NAMALWA (cell line): ENCODE measurements at places on chromosomes 1 and 21.

DNA sequence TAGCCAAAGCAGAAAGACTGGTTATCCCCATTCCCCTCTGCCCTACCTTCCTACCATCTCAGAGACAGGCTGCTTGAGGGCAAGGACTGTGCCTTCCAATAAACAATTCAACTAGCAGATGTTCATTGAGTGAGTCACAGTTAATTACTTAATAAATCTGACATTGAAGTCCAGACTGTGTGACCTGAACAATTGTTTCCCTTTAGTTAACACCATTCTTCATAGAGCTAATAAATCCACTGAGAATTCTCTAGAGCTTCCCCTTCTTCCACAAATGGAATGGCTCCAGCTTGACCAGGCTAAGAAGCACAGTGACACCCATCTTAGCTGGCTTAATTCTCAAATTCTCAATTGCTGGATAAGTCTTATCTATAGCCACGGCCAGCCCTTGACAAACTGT, 61.9 kb upstream of the GJA5 start:
- DNase-seq, result no peak

- no peak for DNase-seq
Measured at GRCh38 chr1:91555821-91556531, 55.3 kb downstream of the CDC7 start.

GRCh38 chr21:45407629-45408247, 2.8 kb downstream of the COL18A1 start:
- no peak for DNase-seq

DNA sequence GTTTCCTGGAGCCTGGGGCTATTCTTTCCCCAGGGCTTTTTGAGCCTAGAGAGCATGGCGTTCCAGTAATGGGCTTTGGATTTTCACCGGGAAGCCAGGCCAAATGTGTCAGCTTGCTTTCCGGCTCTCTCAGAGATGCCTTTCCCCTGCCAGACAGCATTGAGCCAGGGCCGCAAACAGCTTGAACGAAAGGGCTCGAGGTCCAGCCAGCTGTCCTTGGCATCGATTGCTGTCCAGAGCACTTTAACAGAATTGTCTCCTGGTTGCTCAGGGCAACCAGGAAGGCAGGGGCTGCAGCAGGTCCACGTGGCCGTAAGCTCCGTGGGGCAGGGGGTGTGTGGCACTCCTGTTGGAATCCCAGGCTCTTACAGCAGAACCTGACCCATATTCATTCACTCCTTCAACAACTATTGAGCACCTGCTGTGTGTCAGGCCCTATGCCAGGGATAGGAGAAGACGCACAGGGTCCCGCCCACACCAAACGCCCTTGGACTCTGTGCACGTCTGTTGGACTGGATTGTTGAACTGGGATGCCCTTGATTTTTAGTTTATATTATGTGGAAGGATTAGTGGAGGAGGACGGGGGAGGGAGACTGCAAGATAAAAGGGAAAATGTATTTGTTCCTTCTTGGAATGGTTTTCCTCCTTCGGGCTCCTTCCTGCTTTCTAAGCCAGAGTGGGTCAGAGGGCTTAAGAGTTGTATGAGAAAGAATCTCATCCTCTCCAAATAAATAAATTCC, 38.7 kb upstream of the EFHD2 start:
- no peak for DNase-seq

DNA sequence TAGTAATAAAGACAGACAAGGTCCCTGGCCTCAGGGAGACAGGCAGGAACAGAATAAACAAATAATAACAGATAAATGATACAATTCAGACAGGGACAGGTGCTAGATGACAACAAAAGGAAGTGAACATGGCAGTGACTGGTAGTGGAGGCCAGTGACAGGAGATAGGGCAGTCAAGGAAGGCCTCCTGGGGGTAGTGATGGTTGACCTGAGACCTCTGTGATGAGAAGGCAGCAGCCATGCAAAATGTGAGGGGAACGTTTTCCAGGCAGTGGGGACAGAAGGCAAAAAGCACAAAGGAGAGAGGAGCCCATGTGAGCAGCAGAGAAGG, 18.5 kb downstream of the OPTC start:
- DNase-seq, result no peak

DNA sequence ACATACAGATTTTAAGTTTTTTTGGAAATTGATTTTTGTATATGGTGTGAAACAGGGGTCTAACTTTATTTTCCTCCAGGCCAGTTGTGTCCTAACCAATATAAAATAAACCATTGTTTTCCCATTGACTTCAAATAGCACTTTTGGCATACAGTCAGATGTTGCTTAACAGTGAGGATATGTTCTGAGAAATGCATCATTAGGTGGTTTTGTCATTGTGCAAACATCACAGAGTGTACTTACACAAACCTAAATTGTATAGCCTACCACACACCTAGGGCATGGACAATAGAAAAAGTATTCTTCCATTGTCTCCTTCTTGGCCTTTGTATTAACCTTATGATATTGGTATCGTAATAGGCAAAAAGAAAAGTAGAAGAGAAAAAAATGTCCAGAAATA, 37.4 kb upstream of the DISP1 start:
- DNase-seq, result no peak

DNA sequence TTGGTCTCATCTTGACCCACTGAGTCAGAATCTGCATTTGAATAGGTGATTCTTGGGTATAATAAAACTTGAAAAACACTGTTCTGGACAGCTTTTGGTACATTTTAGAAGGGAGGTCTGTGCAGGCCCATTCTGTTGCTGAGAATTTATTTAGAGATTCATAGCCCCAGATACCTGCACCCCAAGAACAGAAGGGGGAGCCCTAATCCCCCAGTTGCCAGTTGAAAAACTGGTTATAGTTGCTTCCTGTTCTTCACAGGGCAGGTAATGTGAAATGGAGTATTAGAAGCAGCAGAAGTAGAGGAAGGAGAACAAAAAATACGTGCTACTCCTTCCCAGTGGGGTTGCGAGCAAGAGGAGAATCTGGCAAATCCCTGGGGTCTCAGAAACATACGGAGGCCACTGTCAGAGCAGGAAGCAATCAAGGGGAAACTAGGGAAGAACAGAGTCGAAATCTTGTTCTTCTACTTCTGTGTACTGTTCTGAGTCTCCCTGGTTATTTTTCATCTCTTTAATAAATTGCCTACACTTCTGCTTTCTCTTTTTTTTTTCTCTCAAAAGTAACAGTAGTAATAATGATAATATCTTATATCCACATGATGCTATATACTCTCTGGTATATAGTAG, 4.6 kb upstream of the CLCA2 start:
- DNase-seq, result peak; percentile 79

- peak; percentile 35 for DNase-seq
Measured at GRCh38 chr1:11924334-11925195, 1.7 kb downstream of the KIAA2013 start.

- DNase-seq, result no peak
Measured at GRCh38 chr1:17648457-17649145, 106.5 kb upstream of the ACTL8 start.

DNA sequence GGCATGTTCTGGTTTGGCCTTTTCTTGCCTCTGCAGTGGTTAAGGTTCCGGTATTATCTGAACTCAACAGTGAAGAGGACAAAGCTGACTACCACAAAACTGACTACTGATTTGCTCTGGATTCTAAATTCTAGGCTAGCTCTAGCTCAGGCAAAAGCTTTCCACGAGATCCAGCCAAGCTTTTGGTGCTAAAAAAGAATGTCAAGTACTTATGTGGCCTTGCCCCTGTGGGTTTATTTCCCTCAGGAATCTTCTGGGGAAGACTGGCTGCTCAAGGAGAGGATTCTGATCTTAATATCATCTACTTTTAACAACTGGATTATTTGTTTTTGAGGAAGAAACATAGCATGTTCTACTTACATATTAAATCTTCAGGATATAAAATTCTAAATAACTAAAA, 26.1 kb upstream of the MTMR11 start:
- no peak for DNase-seq

DNA sequence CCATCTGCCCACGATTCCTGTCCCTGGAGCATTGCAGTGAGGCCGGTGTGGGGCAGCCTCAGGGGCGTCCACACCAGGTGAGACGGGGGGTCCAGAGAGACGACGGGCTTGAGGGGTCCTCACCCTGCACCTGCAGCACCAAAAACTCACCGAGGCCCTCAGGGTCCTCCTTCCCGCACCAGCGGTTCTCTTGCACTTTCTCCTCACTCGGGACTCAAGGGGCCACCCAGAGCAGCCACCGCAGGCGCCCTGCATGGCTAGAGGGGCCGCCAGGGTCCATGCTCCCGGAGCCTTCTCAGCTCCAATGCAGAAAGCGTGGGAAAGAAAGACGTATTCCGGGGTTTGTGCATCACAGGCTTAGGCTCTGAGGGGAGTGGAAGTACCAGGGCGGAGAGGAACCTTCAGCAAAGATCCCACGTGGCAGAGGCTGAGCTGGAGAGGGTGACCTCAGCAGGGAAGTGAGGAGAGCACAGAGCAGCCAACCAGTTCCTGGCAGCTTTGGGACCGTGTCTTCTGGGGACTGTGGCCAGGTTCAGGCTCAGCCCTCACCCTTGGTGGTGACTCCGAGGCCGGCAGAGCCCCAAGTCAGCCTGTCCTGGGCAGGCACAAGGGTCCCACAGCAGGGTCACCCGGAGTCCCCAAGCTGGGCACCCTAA, 19.5 kb upstream of the COL6A2 start:
- no peak for DNase-seq

GRCh38 chr1:216175714-216176113, 247.5 kb downstream of the USH2A start:
- DNase-seq, result no peak

GRCh38 chr1:41362749-41363590, 1.7 kb downstream of the FOXO6 start:
- DNase-seq, result no peak

- DNase-seq, result no peak
Measured at GRCh38 chr1:217534566-217534965, 96.3 kb downstream of the GPATCH2 start.

- DNase-seq, result no peak
Measured at GRCh38 chr1:16112596-16113555, 39.4 kb upstream of the FAM131C start.

DNA sequence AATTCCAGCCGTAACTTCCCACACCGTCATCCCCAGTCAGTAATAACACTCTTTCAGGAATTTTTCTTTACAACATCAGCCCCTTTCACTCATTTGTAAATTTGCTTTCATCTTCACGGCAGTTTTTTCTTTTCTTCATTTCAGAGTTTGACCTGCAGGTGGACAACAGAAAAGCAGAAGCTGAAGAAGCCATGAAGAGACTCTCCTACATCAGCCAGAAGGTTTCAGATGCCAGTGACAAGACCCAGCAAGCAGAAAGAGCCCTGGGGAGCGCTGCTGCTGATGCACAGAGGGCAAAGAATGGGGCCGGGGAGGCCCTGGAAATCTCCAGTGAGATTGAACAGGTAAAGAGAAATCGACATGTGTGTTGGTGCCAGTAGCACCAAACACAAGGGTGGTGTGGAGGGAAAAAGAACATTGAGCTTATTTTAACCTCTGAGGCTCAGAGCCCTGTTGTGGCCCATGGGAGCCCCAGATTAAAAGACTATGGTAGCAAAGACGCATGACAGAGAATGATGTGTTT, 53.2 kb downstream of the LAMC2 start:
- peak; percentile 54 for DNase-seq

DNA sequence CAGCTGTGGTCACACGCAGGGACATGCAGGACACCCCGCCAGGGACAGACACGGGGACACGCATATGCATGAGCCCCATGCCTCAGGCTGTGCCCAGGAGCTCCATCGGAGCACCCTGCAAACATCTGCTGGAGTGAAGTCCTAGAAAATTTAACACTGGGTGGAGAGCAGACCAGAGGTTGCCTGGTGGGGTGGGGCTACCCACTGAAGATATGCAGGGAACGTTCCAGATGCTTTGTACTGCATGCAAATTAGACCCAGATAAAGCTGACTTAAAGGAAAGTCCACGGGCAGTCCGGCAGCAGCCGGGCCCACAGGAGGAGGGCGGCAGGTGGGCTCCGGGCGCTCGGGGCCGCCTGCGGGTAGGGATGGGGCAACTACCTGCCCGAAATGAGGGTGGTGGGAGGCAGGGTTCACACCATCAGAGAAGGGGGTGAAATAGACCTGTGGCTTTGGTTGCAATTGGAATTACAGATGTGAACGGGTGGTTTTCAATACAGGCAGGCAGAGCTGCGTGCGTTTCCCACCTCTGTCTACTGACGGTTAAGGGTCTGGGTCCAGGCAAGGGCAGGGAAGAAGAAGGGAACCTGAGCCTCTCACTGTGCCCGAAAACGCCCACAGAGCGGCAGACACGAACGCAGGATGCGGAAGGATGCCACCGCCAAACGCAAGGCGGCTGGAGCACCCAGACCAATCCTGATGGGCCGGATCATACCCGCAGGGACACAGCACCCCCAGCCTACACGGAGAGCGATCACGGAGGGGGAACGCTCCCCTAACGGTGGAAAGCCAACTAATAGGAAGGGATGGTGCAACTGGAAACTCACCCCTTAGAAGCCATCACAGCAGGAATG, 21.0 kb downstream of the CFAP74 start:
- no peak for DNase-seq

DNA sequence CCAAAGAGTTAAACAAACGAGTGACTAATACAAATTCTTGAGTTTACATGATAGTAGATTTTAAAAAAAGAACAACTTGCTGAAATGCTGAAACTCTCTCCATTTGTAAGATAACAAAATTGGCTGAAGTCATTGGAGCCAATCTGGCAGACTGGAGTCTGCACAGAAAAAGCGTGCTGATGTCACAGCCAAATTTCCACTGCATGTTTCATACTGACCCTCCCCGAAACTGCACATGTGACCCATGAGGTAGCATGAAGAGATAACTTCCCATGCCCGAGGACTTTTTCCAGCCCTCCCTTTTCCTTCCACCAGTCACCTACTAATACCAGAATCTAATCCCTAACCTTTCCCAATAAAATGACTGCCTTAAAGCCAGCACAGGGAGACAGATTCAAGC, 1.2 kb upstream of the LELP1 start:
- DNase-seq, result no peak

- DNase-seq, result no peak
Measured at GRCh38 chr1:209657140-209657879, 5.1 kb upstream of the LAMB3 start.

DNA sequence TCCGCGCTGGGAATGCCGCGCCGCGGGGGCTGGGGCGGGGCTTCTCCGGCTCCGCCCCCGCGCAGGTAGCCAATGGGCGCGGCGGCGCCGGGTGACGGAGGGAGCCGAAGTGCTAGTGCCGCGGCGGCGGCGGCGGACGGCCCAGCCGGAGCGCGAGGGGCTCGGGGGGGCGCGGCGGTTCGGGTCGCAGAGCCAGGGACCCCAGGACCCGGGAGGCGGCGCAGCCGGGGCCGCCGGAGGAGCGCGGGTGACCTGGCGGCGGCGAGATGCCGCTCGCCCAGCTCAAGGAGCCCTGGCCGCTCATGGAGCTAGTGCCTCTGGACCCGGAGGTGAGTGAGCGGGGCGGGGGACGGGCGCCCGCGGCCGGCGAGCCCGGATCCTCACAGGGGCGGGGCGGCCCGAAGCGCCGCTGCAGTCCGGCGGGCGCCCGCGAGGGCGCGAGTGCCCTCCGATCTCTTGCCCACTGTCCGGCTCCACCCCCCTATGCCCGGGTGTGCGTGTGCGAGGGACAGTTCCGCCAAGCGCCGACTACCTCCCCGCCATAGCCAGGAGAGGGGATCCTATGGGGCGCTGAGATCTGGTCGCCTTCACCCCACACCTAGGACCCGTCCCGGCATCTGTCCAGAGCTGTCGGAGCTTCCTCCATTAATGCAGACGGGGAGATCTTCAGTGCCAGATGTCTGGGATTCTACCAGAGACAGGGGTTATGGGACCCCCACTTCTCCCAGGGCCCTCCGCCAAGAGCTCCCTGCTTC, at the start of gene RPS6KA1:
Gene RPS6KA1 (plus strand): TSS at position 107 of the 755 bp plus-strand sequence. CDS start 160 bp downstream, at position 267.
- DNase-seq, result peak; percentile 70

- no peak for DNase-seq
Measured at GRCh38 chr1:230260831-230261230, 165.3 kb downstream of the PGBD5 start.

GRCh38 chr1:15852036-15852827, 4.7 kb downstream of the SPEN start:
- DNase-seq, result peak; percentile 54
